HuH-7.5 (cell line): ENCODE measurements at places on chromosomes 6 and 20.

DNA sequence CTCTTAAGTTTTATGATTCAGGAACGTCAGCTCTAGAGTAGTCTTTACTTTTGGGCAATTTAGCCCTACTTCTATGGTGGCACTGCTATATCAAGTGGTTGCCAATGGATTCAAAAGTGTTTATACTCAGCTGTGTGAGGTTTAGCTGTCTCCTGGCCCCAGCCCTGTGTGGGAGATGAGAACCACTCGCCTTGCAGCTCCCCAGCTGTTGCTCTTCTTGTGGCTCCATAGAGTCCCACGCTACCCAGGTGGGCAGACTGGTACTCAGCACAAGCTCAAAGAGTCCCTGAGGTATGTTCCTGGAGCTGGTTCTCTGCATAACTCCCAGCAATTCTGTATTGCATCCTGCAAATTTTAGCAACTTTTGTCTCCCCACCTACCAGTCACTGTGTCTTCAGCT lies 59.6 kb downstream of the C6orf118 start:
- no peak for DNase-seq

- DNase-seq = no peak
These were observed 310.2 kb upstream of the SGK1 start for GRCh38 chr6:134628154-134628553.

DNA sequence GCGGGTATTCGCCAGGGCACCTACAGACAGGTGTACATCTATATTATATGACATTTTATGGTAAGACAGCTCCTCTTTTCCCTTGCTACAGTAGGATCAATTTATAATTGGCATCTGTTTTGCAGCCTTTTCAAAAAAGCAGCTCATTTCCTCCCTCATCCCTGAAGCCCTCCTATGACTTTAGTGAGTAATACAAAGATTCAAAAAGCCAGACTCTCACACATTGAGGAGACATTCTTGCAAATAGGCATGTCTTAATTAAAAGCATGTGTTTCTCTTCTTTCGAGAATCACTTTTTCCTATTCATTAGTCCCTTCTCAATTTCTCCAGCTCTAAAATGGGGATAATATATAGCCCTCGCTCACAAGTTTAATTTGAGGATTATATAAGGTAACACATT lies 283.4 kb downstream of the TBC1D7 start:
- DNase-seq = no peak

DNA sequence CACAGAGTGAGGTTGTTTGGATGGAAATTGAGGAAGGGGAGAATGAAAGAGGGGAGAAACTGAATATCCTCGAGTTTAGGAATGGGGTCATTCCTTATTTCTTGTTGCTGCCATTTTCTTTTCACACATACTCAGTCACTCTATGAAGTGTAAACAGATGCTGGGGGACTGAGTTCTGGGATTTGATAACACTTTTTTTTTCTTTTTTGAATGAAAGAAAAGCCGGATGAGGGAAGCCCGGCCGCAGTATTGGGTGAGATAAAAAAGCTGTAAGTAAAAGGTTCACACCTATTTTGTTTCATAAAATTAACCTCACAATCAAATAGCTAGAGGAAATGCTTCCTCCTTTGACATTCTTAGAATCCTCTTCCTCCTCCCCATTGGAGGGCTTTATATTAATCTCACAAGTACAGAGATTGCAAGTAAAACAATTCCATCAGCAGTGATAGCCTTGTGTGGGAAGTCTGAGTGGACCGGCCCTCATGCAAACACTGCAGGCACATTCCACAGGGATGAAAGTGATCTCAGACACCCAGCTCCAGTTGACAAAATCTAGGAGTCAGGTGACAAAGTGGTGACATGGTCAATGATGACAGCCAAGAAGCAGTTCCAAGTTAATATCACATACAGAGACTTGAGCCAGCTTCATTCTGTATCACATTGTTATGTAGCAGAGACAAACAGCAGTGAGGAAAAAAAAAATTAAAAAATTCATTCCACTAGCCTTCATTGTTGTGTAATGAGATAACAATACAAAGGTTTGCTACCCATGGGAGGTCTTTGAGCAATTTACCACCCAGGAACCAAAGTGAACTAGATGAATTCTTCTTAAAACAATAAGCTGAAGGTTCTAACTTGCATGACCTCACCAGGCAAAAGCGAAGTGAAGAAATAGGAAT lies 391.1 kb upstream of the HSF2 start:
- no peak for DNase-seq

- DNase-seq = no peak
These were observed 158.9 kb downstream of the LY86 start for GRCh38 chr6:6747371-6747770.

GRCh38 chr20:51487076-51487475 lies 55.4 kb downstream of the NFATC2 start:
- DNase-seq = no peak

GRCh38 chr6:145428706-145429105 lies 306.6 kb downstream of the EPM2A start:
- no peak for DNase-seq

GRCh38 chr6:100344321-100344720 lies 120.4 kb downstream of the SIM1 start:
- DNase-seq = no peak

GRCh38 chr6:98514796-98515195 lies 319.6 kb upstream of the POU3F2 start:
- no peak for DNase-seq

DNA sequence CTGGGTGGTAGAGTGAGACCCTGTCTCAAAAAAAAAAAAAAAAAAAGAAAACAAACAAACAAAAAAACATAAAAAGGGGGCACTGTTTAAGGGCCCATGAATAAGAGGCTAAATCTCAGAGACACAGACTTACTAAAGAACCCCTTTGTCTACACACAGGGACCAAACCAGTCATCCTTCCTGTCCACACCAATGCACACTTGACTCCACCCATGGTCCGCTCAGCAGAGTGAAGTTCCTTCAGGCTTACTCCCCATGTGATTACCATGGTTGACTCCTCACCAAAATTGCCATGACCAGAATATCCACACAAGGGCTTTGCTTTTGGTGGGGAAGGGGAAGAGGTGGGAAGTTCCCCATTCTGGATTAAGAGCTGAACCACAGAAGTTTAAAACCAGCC lies 19.4 kb upstream of the REPS1 start:
- DNase-seq = no peak

DNA sequence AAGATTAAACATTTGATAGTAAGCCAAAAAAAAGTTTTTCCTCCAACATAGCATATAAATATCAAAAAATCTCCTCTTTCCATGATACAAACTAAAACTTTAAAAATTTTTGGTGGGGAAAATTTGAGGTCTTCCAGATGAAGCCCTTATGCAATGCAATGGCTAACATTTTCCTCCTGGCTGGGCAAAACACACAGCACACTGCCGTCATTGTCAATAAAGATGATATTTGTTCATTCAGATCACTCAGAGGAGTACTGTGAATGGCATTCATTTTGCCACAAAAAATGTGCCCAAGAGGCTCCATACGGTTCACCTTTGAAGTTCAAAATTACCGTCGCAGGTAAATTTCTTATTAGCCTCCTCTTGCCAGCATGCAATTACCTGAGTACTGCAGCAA lies 33.9 kb upstream of the FBXO9 start:
- no peak for DNase-seq

- no peak for DNase-seq
These were observed 525 bp downstream of the FAM229B start for GRCh38 chr6:112087916-112088315.

DNA sequence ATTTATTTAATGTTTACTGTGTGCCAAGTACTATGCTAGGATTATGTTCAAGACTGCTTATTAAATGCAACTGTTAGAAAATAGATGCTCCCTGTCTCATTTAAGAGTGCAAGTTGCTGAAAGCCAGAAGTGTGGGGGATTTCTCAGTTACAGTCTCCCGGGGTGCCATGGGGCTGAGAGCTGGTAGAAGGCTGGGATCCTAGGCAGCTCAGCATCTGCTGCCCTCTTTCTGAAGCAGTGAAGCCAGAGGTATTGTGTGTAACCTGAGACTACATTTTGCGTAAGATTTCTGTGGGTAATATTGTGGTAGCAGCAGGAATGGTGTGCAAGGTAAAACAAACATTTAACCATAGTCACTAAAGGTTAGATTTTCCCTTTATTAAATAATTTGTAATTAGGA lies 120.6 kb downstream of the AKAP7 start:
- no peak for DNase-seq

GRCh38 chr6:3175715-3176402 lies 18.5 kb upstream of the TUBB2A start:
- DNase-seq = no peak

DNA sequence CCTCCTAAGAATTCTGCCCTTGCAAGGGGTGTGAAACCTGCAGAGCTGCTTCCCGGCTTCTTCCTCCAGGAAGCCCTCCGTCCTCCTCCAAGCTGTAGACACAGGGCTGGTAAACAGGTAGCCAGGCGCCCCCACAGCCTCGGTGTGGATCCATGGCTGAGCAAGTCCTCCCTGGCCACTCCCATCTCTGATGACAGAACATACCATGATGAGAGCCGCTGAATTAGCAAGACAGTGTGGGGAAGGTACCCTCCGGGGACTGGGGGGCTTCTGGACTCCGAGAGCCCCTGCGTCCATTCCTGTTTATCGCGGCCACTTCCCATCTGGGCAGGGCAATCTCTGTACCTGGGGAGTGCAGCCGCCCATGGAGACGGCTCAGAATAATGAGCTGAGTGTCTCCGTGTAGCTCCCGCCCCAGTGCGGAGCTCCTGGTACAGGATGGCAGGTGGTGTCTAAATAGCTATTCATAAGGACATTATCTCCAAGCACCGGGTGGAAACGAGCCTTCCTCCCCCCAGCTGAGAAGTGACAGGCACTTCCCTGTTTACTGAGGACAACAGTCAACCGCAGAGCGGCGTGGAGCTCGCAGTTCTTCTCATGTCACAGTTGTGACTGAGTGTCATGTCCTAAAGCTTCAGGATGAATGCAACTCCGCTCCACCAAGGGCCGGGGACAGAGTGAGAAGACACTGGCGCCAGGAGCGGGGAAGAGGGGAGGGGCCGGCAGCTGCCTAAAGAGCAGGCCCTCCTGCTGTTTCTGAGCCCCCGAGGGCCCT lies 22.7 kb upstream of the NTSR1 start:
- no peak for DNase-seq

DNA sequence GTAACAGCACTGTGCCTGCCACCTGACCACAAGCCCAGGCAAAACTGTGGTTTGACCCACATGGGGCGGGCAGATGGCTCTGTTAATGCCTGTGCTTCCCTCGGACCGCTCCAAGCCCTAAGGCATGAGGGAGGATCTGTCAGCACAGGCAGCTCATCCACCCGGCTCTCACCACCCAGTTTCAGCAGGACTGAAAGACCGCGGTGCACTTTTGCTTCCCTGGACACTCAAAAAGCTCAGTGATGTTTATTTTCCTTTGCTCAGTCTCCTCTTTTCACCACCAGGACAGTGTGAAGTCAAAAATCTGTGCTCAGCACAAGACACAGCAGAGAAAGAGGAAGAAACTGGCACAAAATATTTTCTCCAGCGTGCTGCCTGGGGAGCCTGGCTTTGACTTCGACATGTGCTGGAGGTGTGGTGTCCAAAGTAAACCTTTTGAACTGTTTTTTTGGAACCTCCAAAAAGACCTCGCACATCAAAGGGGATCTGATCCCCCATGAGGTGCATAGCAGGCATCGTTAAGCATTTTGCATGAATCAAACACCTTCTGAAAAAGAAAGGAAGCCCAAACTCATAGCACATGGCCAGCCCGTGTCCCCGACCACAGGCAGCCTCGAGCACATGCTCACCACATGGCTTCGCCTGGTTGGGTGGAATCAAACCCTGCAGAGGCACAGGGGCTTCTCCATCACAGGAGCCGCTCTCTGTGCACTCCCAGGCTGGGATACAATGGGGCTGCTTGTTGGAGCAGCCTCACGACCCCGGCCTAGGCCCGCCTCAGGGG lies 441.7 kb upstream of the JARID2 start:
- DNase-seq = no peak

DNA sequence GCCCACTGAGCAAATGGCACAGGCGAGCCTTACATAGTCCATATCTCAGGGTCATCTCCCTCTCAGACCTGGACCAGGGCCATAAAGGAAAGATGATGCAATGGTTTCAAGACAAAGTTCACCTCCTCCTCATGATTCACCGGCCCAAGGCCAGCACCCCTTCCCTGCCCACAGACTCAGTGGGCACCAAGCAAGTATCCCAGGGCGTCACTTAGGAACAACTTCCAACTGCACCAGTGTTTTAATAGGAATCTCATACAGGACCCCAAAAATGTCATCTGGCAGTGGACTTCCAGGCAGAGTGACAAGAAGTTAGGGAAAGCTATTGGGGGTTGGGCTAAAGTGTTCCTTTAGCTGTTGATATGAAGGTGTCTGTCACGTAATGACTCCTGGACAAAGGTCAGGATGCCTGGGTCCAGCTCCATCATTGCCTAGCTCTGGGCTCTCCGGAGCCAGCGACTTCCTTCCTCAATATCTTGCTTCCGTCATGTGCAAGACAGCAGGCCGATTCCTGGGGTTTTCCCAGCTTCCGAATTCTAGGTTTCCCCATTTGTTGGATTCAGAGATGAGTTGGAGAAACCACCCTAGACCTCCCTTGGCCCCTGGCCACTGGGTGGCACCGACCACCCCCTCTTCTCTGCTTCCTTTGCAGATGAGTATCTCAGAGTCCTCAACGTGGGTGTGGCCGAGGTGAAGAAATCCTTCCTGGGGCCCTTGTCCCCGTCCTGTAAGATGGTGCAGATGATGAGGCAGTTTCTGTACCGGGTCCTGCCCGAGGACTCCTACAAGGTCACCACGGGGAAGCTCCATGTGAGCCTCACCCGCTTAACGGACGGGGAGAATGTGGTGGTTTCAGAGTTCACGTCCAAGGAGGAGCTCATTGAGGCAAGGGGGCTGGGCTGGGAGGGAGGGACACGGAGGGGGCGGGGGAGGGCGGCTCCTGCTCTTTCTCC lies 21.1 kb downstream of the PNPLA1 start:
- no peak for DNase-seq

GRCh38 chr6:147219463-147219862 lies 15.2 kb downstream of the STXBP5 start:
- DNase-seq = no peak

- DNase-seq = no peak
These were observed 221.0 kb upstream of the SULF2 start for GRCh38 chr20:48006036-48006833.

DNA sequence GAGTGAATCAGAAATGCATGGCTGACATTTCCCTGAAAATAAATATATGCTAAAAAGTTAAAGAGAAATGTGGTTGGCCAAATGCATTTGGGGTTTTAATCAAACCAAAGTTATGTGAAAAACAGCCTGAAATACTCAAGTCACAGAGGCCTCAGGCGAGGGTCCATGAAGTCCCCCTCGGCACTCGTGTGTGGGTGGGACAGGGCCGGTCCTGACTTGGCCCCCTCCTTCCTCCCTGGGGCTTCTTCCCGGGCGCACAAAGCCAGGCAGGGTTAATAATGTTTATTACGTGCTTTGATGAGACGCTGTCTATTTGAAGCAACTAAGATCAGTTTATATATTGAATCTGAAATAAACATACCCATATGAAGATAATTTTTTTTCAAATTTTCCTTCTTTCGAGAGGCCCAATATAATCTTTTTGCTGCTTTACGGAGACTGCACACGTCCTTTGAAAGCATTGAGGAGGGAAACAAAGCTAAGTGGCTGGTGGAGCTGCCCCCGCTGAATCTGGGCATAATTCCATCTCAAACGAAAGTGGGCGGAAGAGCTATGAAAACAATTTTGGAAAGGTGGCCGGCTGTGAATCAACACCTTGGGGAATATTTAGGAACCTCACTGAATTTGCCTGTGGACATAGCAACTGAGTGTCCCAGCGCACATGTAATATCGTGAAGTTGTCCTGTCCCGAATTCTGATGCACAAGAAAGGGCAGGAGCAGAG lies 55.8 kb upstream of the SMOC2 start:
- no peak for DNase-seq

- DNase-seq = no peak
These were observed 7.6 kb downstream of the LEMD2 start for GRCh38 chr6:33781131-33781975.
